ENCODE measurements at places on chromosomes 4 and X.
A peak's percentile ranks its signal among the peaks of the same experiment; 100 is the strongest.

DNA sequence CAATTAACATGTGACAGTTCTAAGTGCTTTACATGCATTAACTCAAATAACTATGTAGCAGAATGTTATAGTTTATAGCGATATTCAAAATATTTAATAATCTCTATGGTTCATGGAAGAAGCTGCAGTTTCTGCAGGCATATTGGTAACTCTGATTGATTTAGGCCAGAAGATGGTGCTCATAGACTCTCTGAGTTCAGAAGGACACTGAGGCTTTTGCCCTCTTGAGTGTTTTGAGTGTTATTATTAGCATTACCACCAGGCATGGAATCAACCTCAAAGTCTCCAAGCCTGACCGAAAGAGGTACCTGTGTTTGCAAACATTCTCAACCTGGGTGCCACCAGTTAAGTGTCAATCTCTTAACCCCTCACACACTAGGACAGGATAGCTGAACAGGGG lies 792.3 kb upstream of the PCDH7 start:
- no peak for DNase-seq

DNA sequence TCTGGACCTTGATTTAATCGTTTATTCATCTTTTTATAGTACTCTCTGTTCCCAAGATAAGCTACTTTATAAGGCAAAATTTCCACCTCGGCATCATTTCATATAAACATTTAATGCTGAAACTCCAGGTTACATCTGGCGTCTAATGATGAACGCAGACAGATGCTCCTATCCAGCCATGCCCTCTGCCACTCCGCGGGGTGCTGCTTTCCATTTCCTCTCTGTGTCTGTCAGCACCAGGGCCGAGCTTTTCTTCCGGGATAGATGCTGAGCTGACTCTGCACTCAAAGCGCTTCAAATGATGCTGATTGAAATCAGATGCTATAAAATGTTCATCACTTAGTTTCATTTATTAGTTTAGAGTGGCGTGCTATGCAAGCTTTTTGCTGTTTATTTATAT lies 80.5 kb upstream of the HELT start:
- DNase-seq = no peak

DNA sequence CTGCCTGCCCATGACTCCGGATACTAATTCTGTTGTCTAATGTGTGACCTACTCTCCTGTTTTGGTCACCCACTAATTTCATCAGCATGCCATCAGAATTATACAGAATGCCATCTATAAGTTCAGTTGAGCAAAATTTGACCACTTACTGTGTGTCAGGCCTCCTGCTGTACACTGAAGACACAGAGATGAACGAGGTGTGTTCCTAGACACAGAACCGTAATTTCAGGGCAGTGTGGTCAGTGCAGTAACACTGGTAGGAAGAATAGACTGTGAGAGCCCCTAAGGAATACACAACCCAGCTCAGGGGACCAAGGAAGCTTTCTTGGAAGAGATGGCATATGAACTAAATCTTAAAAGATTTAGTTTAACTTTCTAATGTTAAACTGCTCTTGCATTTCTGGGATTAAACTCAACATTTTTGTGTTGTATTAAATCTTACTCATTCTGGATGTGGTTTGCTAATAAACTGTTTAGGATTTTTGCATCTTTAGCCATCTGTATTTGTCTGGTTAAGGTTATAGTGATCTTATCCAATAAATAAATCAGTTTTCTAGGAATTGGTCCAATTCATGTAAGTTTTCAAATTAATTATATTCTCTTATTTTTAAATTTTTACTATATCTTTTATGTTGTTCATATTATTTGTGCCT lies 34.3 kb downstream of the KANTR start:
- no peak for DNase-seq

- DNase-seq = no peak
Observed at GRCh38 chrX:117972711-117973109, 143.9 kb downstream of the KLHL13 start.

GRCh38 chr4:36900446-36900987 lies 344.0 kb upstream of the NWD2 start:
- no peak for DNase-seq

- DNase-seq = no peak
Observed at GRCh38 chr4:19348746-19349145, 903.0 kb upstream of the SLIT2 start.

GRCh38 chrX:78622831-78623230 lies 36.3 kb downstream of the RTL3 start:
- no peak for DNase-seq

- no peak for DNase-seq
Observed at GRCh38 chr4:125016892-125017299, 297.9 kb upstream of the FAT4 start.

DNA sequence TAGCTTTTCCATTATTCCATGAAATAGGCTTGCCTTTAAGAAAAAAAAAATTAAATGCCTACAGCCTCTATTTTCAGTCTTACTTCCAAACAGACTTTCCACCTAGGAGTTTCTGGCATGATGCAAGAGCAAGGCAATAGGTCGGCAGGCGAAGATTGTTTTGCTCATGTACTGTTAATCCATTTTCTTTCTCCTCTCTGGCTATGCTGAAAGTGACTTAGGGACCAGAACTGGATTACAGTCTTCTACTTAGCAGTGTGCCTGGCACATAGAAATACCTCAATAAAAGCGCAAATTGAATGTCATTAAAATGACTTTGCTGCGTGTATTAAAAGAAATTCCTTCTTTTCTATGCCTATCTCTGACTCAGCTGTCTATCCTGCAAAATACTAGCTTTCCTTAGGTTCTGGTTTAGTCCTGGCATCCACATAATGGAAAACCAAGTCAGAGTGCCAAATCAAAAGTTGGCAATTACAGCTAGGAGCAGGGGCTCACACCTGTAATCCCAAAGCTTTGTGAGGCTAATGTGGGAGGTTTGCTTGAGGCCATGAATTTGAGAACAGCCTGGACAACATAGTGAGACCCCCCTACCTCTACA lies 51.9 kb downstream of the CC2D2A start:
- no peak for DNase-seq

DNA sequence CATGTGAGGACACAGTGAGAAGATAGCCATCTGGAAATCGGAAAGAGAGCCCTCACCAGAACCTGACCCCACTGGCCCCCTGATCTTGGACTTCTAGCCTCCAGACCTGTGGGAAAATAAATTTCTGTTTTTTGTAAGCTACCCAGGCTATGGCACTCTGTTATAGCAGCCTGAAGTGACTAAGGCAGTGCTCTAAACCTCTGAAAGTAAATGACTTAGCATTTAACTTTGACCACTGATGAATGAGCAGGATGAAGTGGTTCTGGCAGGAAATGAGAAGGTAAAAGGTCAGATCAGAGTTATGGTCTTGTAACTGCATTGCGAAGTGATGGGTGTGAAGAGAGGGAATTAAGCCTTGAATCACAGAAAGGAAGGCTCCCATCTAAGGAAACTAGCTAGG lies 17.0 kb downstream of the GPAT3 start:
- no peak for DNase-seq

- DNase-seq = no peak
Observed at GRCh38 chr4:128924951-128925350, 115.5 kb downstream of the JADE1 start.

DNA sequence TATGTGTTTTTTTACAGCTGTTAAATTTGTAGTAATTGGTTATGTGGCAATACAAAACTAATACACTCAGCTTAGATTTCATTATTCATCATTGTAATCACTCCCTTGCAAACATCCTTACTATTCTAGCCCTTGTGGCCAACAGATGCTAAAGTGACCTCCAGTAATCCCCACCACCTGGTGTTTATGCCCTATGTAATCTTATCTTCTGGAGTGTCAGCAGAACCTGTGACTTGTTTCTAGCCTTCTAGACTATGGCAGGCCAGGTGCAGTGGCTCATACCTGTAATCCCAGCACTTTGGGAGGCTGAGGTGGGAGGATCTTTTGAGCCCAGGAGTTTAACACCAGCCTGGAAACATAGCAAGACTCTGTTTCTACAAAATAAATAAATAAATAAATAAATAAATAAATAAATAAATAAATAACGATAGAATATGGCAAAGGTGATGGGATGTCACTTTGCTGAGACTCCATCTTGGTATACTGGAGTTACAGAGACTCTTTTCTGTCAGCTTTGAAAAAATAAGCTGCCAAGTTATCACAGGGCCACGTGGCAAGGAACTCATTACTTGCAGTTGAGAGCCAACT lies 12.3 kb upstream of the TSR2 start:
- DNase-seq = no peak

GRCh38 chrX:103919270-103919637 lies 43.2 kb upstream of the TMSB15B start:
- no peak for DNase-seq

DNA sequence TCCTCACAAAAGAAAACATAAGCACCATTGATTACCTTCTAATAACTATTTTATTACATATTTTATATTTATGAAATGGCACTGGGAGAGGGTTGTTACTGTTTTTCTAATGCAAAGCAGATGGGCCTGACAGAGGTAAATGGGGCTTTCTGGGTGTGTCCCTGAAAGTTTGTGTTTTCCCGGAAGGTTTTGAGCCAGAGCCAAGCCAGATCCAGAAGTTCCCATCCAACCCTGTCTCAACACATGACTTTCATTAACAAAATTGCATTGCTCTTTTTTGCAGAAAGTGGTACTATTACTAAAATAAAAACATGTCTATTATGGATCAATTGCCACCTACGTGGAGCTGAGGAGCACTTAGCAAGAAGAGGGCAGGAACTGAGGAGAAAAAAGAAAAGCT lies 181.3 kb downstream of the RAB28 start:
- DNase-seq = no peak

DNA sequence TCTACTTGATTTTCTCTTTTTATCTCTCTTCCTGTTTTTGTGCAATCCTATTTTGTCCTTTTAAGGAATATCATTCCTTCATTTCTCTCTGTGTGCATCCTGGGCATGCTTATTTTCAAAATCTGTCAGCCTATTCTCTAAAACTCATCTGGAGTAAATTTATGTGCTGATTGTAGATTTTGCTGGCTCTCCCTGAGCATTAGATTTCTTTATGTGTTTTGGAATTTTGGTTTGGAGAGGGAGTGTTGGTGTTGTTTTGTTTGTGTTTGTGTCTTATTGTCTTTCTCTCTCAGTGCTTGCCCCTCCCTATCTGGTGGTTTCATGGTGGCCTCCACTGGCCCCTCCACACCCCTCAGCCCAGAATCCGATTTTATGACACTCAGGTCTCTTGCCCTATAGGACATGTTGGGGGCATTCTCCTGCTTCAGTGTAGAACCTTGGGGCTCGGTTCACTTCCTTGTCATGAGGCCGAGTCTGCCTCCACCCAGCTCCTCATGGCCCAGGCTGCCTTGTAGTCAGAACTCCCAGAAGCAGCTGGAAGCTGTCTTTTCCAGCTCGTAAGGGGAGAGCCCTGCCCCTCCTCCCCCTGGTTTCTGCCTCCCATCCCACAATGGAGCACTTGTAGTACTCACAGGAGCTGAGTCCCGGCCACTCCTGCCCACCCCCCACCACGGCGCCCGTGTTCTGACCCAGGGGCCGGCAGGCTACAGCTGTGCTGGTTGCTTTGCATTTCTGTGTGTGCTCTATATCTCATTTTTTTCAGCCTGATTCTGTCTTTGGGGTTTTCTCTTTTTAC lies 24.5 kb upstream of the PJA1 start:
- no peak for DNase-seq

GRCh38 chr4:120730777-120731320 lies 191.7 kb downstream of the PRDM5 start:
- DNase-seq = no peak

- DNase-seq = peak; percentile 2
Observed at GRCh38 chr4:184324939-184325477, 107.3 kb upstream of the ENPP6 start.

GRCh38 chr4:10960389-10960788 lies 275.8 kb upstream of the CLNK start:
- no peak for DNase-seq

- no peak for DNase-seq
Observed at GRCh38 chrX:121886557-121886956, 839.1 kb downstream of the GLUD2 start.

DNA sequence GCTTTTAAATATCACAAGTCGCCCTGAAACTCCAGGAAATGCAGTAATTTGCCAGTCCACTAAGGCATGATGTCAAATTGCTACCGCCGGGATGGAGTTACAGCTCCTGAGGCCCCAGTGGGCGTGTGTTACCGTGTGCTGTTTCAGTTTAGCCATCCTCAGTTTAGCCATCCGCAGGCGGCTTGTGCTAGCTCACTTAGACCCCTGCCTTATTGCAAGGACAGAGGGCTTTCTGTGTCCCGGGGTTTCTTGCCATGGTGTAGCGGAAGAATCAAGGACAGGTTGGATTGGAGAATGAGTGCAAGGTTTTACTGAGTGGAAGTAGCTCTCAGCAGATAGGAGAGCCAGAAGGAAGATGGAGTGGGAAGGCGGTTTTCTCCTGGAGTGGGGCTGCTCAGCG lies 33.8 kb upstream of the LRBA start:
- DNase-seq = no peak

GRCh38 chr4:122882857-122883735 lies 39.3 kb downstream of the NUDT6 start:
- no peak for DNase-seq

- DNase-seq = no peak
Observed at GRCh38 chr4:52246827-52247226, 195.7 kb downstream of the SPATA18 start.

- DNase-seq = no peak
Observed at GRCh38 chr4:24837781-24838180, 42.4 kb downstream of the SOD3 start.

DNA sequence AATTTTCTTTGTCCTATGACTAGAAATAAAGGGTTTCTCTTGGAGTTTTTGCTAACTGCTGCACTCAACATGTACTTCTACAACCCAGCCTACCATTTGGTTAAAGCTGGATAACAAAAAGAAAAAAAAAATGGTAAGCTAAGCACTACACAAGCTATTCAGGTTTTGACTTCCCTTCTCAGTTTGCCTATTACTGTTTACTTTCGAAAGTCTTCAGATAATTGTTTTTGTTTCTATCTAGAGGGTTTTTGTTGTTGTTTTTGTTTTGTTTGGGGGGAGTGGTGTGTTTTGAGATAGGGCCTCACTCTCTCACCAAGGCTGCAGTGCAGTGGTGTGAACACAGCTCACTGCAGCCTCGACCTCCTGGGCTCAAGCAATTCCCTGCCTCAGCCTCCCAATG lies 46.6 kb downstream of the CLOCK start:
- DNase-seq = no peak
